Stimulated activated CD4-positive, alpha-beta T cell treated with anti-CD3 and anti-CD28 coated beads, Interleukin-4, amount 100 ng/mL, for 24 hours (primary cell): ENCODE measurements at places on chromosomes 7 and 10.

GRCh38 chr10:110218632-110219031 is 11.2 kb downstream of the MXI1 start:
- DNase-seq = no peak

GRCh38 chr10:74821501-74821900 is 4.9 kb upstream of the KAT6B start:
- DNase-seq = no peak

DNA sequence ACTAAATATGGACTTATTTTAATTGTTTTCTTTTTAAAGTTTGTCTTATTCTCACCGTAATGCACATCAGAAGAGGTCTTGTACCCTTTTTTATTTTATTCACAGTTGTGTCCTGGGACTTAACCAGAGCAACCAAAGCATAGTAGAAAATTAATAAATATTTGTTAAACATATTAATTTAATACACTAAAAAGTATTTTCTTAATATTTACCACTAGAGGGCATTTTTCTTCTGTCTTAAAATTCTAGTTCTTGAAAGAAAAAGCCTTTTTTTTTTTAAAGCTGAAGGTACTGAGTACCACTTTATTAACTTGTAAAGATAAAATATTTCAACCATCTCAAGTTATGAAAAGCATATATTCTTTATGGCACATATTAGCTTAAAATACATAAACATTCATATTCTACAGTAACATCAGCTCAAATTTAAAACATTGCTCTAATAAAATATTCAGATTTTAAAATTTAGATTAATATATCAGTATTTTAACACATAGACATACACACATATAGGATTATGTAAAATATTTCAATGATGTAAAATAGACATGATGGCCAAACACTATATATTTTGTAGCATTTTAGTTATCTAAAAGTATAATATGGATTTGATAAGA is 260.4 kb downstream of the SEMA3A start:
- no peak for DNase-seq

DNA sequence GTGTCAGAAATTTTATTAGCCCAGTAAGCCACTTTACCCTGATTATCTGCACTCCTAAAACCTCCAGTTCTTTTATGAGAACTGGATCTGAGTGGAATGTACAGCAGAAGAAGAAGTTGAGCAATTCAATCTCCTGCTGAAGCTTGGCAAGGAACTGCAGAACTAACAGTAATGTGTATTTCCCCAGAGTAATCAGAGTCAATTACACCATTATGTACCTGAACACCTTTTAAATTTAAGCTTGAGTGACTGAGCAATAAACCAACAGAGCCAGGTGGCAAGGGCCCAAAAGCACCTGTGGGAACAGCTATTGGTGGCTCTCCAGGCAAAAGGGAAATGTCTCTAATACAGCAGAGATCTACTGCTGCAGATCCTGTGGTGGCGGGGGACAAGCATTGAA is 40.1 kb upstream of the AKR1C2 start:
- DNase-seq = no peak

GRCh38 chr7:151011097-151011409 is 13.2 kb downstream of the ATG9B start:
- no peak for DNase-seq

GRCh38 chr10:56470701-56471100 is 109.6 kb upstream of the ZWINT start:
- no peak for DNase-seq

DNA sequence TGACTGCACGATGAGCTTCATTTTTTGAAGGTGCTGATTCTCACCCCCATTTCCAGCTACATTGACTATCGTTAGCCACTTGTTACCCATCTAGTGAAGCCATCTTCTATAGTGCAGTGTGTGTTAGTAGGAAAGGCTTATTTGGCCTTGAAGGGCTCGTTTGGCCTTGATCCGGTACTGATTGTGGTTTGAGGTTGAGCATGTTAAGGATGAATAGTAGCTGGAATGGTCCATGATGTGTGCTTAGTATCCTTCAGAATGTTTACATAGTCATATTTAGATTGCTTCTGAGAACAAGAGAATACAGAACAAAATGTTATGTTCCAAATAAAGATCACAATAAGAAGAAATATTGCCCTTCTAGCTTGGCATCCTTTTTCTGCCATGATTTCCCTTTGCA is 591.5 kb downstream of the AUTS2 start:
- DNase-seq = no peak

GRCh38 chr7:25218191-25218590 is 10.1 kb downstream of the NPVF start:
- DNase-seq = no peak

DNA sequence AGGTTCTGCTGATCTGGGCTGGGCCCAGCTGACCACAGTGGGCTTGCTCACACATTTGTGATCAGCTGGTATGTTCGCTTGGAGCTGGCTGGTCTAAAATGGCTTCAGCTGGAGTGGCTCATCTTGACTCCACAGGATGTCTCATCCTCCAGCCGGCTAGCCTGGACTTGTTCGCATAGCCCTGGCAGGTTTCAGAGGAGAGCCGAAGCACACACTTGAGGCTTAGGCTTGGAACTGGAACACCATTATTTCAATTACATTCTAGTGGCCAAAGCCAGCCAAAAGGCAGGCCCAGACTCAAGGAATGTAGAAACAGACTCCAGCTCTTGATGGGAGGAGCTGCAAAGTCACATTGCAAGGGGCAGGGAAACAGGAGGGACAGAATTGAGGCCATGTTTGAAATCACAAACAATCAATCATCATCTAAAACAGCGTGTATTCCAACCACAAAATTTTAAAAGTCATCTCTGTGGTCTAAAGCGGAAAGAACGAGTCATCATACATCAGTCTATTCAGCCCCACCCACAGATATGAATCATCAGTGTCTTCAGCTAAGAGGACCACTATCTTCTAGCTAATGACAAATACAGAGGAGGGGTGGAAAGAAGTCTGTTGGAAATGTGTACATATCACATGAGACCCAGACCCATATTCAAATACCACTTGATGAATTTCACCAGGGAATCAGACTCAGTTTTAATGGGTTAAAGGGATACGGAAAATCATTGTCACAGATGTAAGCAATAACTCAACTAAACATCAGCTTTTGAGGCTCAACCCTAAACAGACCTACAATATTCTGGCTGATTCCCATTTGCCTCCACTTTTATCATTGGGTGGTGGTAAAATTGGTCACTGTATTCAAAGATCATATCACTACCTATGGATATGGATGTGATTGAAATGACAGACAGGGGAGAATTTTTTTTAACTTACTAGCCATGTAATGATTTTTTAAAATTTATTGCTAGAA is 139.0 kb upstream of the MKLN1 start:
- peak; percentile 69 for DNase-seq

DNA sequence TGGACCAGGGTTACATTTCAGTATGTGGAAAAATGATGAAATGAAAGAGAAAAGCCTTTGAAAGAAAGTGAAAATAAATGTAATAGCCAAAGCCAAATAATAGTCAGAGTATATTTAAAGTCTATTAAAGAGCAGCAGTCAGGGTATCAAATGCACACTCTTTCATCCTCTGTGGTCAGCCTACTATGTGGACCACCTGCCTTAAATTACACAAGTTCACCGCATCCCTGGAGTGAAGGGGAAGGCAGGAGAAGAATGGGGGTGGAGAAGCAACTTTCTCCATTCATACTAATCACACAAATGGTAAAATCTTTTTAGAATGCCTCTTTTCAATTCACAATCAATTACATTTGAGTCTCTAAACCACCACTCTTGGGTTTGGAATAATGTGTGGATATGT is 16.0 kb downstream of the TWIST1 start:
- no peak for DNase-seq

DNA sequence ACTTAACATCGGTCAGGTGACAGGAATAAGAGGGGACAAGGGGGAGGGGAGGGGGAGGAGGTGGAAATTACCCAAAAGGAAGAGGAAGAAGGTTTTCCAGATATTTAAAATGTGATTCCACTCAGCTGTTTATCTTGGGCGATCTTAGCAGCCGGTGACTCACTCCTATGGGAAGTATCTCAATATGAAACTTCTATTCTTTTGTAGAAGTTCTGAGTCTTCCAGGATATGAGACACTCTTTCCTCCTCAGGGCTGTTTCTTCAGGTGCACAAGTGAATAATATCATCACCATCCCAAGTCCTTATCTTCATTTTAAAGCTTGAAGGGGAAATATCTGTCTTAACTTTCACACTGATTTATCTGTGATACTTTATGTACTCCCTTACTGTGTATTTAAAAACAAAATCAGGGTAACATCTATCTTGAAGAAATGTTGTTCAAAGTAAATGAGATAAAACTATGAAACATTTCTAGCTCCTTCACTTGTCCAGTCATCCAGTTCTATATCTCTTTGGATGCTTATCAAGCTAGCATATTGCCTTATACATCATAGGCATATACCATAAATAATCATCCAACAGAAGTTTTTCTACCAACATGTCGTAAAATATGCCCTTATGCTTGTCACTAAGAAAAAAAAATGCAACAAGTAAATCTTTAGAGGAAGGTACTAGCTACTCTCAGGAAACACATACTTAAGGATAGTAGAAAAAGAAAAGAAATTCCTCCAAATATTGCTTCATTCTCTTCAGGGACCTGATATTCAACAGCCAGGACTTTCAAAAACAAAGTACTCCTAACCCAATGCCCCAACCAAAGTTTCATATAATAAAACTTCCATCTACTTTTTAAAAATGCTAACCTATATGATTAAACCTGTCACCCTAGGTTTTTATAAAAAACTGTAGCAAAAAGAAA is 13.7 kb downstream of the DOCK4 start:
- no peak for DNase-seq

DNA sequence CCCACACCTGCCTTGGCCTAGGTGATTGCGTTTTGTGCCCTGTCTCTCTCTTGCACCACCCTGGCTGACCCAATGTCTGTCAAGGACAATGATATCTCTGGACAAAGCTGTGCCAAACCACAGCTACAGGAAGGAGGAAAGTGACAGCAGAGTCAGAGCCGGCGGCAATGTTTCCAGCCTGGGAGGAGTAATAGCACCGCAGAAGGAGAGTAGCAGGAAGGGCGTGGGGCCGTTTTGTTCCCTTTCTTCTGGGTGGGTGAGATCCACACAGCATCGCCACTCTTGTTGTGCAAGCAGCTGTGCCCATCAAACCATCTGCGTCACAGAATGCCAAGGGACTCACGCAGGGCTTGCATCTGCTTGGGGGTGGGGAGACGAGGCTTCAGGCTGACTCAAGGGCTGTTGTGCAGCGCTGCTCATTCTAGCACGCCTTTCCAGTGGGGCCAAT is 341.6 kb upstream of the AUTS2 start:
- no peak for DNase-seq
